T-helper 2 cell (primary cell): ENCODE measurements at places on chromosomes 1 and 21.

- DNase-seq: no peak
These were observed 19.5 kb downstream of the UBASH3A start for GRCh38 chr21:42423197-42423675.

DNA sequence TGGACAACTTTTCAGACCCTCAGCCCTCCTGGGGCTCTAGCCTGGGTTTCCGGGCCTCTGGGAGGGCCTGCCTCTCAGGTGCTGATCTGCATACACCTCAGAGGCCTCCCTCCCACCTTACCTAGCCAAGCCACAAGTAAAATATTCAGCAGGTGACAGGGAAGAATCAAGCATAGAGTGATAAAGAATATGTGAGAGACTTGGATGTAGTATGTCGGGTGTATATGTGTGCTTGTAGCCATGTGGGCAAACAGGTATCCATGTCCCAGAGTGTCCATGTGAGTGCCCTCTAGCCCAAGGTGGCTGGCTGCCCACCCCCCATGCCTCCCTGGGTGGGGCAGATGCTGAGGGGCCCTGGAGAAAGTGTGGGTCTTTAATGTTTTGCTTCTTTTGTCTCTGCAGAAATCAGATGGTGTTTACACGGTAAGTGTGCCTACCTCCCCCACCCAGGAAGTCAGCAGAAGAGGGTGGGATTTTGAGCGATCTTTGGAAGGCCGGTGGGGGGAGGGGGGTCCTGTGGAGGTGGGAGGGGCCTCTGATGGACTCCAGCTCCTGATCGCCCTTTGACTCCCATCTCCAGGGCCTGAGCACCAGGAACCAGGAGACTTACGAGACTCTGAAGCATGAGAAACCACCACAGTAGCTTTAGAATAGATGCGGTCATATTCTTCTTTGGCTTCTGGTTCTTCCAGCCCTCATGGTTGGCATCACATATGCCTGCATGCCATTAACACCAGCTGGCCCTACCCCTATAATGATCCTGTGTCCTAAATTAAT is 3.4 kb downstream of the FCER1G start:
- DNase-seq: no peak

- peak; percentile 45 for DNase-seq
These were observed at the start of gene NEK7 for GRCh38 chr1:198156745-198157240. Gene NEK7 (plus strand): TSS chr1:198156998. CDS start chr1:198232581, 75,583 bp downstream.

GRCh38 chr21:16309250-16309971 is 579.6 kb downstream of the USP25 start:
- DNase-seq: no peak

GRCh38 chr1:23074012-23074411 is 54.7 kb downstream of the KDM1A start:
- DNase-seq: no peak

DNA sequence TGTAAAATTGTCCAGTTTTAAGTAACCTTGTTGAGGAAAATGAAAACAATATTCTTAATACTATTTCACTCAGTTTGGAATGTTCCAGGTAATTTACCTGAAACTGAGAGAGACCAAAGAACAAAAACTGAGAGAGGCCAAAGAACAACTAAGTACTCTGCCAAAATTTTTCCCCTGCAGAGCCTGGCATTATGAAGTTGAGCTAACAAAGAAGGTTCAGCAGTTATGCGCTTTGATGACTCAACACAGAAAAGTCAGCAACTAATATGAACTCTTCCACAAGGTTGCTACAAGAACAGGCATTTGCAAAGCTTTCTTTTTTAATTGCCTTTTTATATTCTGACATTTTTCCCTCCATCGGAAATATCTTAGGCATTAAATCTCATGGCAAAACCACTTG is 270.9 kb downstream of the CHRM3 start:
- DNase-seq: no peak

- DNase-seq: no peak
These were observed 237.6 kb downstream of the GRIK3 start for GRCh38 chr1:36796733-36797132.

DNA sequence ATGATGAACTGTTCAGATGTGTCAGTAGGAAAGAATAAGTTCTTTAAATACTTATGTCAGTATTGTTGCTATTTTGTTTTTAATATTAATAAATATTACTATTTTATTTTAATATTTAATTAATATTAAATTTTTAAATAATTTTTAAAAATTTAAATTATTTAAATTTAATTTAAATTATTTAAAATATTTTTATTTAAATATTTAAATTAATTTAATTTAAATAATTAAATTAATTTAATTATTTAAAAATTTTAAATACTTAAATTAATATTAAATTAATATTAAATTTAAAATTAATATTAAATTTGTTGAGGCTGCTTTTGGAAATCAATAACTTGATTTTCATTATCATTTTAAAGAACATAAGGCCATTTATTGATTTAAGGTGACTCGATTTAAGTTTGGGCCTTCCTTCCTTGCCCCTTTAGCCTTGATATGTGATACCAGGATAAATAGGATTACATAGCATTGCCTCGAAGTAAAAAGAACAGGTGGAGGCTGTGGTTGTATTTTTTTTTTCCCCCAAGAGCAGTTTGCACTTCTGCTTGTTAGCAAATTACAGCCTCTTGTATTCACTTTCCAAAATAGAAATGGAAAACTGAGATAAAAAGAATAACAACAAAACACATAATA is 915.2 kb downstream of the TTLL7 start:
- no peak for DNase-seq

DNA sequence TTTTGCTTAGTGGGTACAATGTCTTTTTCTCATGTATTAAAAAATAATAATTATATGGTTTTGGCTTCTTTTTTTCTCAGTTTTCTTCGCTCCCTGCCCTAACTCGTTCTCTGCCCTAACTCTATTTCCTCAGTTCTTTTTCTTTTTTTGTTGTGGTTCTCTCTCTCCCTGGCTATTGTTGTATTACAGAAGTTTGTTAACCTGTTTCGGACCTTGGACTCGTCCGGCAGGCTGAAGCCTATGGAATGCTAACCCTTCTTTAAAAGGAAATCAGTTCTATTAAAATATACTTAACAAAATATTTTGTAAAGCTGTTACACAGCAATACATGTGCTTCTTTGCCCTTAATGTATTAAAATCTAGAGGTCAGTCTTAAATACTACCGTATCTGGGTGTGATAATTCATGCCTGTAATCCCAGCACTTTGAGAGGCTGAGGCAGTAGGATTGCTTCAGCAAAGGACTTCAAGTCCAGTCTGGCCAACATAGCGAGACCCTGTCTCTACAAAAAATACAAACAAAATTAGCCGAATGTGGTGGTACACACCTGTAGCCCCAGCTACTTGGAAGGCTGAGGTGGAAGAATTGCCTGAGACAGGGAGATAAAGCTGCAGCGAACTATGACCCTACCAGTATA is 64.1 kb downstream of the ANGPTL1 start:
- no peak for DNase-seq

DNA sequence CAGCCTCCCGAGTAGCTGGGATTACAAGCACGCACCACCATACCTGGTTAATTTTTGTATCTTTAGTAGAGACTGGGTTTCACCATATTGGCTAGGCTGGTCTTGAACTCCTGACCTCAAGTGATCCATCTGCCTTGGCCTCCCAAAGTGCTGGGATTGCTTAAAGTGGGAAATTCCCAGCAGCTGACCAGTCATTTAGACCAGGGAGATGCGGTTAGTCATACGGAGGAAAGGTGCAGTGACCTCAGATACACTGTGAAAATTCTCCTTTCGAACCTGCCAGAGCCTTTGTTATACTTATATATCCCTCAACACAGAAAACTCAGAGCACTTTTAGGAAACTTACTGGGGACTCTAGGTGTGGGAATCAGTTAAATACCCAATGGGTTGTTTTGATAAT is 39.6 kb downstream of the MAP10 start:
- DNase-seq: no peak

- DNase-seq: no peak
These were observed 277.6 kb downstream of the PBX1 start for GRCh38 chr1:164836614-164837018.

- DNase-seq: no peak
These were observed 50.1 kb downstream of the TUT4 start for GRCh38 chr1:52502789-52503188.

DNA sequence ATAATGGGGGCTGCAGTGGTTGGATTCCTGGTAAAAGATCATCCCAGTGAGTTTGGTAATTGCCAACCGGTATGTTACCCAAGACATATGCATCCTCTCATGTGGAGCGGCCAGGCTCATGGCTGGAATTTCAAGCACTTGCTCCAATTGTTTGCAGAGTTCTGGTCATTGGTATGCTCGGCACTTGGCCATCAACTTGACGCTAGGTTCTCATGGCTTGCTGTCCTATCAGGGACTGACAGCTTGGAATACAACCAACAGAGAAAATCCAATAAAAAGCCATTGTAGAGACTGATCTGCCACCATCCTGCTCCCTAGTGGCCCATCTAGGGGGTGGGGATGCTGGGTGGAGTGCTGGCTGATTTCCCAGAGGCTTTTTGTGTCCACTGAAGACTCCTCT is 120.9 kb downstream of the EDEM3 start:
- no peak for DNase-seq

- no peak for DNase-seq
These were observed 6.4 kb downstream of the RORC start for GRCh38 chr1:151825204-151825603.

- no peak for DNase-seq
These were observed 36.5 kb downstream of the C1orf198 start for GRCh38 chr1:230831771-230832170.

DNA sequence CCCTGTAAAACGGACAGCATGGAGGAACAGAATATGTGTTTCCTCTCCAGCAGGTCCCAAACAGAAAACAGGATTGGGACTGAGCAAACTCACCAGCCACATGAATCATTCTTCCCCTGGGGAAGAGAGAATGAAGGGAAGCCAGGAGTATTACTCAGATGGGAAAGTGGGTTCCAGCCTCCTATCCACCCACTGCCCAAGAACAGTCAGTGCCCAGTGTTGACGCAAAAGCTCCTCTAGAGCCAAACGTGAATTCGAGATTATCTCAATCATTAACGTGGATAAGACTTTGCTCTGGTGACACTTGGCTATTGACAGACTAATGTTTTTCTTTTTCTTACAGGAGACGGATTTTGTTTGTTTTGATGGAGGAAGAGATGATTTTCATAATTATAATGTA is 9.3 kb downstream of the MIA3 start:
- DNase-seq: no peak

- no peak for DNase-seq
These were observed 897 bp downstream of the SLC25A24 start for GRCh38 chr1:108199201-108199691.

DNA sequence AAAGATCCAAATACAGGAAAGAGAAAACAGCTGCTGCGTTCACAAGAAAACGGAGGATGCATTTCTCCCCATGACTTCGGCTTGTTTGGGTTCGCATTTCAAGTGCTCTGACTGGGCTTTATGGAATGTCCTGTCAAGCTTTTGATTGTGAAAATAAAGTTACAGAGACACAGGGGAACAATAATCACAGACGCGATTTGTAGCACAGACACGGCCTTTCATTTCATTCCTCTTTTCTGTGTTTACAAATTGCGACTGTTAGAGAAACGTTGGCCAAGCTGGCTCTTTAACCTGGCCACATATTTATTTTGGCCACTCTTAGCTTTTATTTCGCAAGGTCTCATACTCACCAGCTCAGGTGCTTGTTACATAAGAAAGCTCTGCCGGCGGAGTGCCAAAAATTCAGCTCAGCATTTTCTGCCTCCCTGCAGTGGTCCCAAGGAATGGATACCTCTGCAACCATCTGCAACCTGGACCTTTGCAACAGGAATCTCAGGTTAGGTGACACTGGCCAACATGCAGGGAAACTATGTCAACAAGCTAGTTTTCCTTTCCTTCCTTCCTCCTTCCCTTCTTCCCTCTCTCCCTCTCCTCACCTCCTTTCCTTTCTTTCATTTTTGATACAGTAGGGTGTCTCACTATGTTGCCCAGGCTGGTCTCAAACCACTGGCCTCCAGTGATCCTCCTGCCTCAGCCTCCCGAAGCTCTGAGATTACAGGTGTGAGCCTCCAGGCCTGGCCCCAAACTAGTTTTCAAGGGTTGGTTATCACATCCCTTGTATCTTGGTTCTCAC is 58.2 kb upstream of the SLC45A1 start:
- DNase-seq: no peak

GRCh38 chr1:27021354-27022031 is 8.8 kb upstream of the TENT5B start:
- DNase-seq: no peak

GRCh38 chr1:208225954-208226937 is 17.9 kb downstream of the PLXNA2 start:
- no peak for DNase-seq

GRCh38 chr1:38062361-38063288 is 16.0 kb upstream of the POU3F1 start:
- DNase-seq: no peak

GRCh38 chr1:41900603-41901444 is 17.9 kb downstream of the HIVEP3 start:
- no peak for DNase-seq

- no peak for DNase-seq
These were observed 5.3 kb upstream of the SLC19A1 start for GRCh38 chr21:45547545-45547900.

DNA sequence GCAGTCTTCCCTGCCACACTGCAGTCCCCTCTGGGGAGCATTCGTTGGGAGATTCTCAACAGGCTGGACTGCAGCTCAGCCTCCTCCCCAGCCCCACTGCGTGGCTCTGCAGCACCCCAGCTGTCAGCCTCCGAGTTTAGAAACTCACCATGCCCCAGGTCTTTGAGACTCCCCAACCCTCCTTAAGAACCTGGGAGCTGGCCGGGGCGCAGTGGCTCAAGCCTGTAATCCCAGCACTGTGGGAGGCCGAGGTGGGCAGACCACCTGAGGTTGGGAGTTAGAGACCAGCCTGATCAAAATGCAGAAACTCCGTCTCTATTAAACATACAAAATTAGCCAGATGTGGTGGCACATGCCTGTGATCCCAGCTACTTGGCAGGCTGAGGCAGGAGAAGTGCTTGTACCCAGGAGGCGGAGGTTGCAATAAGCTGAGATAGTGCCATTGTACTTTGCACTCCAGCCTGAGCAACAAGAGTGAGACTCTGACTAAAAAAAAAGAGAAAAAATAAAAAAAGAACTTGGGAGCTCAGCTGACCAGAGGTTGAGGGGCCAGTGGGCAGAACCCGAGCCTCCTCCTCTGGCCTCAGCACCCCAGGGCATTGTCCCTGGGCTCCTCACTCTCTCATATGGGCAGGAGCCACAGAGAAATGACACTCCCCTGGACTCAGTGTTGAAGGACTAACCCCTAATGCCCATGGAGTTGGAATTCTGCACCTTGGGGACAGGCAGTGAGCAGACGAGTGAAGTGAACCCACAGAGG is 5.6 kb downstream of the OLIG2 start:
- DNase-seq: no peak

DNA sequence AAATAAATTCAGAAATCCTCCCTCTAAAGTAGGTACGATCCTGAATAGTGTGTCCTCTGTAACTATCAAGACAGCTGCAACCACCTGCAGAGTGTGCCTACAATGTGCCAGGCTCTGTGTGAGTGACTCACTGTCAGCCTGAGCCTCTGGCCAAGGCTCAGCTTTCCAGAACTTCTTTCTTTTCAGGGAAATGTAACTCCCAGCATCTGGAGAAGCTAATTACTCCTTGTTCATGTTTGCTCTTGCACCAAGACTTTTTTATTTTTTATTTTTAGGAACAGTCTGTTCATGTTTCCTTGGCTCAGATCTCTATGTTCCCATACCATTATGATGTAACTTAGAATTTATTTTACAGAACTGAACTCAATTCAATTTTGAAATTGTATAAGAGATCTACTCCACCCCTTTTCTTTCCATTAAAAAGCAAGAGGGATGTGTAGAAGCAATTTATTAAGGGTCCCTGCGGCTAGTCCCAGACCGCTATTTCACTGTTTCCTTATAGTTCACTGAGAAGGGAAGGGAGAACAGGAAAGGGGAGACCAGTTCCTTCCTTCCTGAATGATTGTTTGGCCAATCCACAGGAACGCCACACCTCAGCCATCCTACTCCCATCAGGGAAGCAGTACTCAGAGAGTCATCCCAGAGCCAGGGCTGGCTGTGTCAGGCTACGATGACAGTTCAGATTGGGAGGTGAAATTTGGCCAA is 112.4 kb upstream of the ZNF648 start:
- DNase-seq: no peak
